ENCODE measurements at places on chromosomes 2 and 18. TPM values are rescaled to one million over a fixed set of nuclear protein-coding genes. Genes with fewer than 3 reads are reported as not detected.

GRCh38 chr2:205321231-205321630 is 361.1 kb upstream of the NRP2 start:
- no peak for DNase-seq

DNA sequence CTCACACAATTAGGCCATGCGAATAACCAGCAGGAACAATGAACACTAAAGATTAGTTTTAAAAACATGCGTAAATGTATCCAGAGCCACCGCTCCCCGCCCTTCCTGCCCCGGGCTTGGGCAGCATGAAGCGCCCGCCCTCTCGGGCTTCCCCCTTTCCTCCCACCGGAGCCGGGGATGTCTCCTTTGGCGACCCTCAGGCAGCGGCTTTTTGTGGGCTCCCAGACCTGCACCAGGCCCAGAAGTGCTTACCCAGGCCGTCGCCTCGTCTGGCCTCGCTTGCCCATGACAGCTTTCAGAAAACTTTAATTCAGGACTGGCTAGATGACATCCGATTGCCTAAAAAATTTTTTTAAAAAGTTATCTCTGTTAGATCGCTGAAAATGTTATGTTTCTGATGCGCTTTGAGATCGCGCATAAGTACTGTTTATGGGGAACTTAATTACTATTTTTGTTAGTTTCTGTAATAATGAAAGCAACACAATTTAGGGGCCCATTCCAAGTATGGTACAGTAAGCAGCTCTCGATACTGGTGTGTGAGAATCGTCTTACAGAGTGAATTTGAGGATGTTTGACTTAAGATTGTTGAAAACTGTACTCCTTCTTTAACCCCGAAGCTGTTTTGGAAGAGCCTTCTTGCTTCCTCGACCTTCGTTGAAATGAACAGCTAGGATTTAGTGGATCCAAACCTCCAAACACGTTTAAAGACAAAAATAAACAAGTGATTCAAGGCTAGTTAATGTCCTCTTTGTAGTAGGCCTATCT is 1.1 kb downstream of the MAP3K20 start:
- peak; percentile 80 for DNase-seq

DNA sequence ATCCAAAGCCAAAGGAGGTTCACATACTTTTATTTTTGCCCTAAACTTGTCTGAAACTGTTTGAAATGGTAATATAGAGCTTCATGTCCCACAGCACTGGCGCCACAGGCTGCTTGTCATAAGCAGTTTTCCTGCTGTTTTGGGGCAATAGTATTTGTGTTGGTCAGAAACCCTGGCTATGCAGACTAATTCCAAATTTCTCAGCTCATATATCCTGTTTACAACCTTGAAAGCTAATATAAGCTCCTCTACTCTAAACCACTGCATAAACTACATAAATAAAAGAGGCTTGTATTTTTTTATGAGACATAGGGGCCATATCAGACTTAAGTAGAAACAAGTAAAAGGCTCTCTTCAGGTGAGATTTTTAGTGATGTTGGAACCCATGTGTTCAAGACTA is 736.8 kb upstream of the ID2 start:
- no peak for DNase-seq

DNA sequence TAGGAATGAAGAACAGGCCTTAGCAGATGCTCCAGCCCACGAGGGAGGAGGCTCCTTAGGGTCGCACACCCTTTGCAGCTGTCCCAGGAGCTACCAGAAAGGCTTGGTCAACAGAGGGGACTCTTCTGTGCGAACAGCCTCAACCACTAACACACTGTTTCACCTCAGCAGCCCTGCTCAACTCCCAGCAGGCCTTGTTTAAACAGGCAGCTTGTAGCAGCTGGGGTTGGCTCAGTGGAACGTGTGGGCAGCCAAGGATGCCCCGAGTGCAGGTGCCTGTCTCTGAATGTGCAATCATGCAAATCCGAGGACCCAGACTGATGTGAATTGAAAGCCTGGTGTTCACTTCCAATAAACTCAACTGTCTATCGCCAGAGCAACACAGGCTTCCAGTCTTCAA is 88.7 kb upstream of the CXCR4 start:
- DNase-seq = no peak

GRCh38 chr18:26909599-26910290 is 44.2 kb upstream of the AQP4 start:
- DNase-seq = no peak

- DNase-seq = no peak
These were observed 59.7 kb downstream of the EPC2 start for GRCh38 chr2:148704247-148704646.

DNA sequence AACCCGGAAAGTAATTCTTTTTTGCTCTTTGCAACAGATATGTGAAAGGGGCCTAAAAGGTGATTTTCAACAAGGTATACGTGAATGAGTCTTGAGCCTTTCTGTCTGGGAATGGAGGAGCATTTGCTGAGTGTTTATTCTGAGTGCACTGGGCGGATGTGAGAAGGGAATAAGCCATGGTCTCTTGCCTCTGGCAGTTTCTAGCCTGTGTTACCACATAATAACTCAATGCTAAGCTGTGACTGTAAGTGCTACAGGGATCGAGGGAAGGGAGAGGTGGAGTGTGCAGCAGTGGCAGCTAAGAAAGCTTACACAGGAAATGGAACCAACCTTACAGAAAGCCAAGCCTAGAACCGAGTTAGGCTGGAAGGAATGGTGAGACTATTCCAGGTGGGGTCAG is 444.3 kb downstream of the SLC4A3 start:
- no peak for DNase-seq

GRCh38 chr2:54013996-54014395 is 43.2 kb upstream of the PSME4 start:
- DNase-seq = no peak

DNA sequence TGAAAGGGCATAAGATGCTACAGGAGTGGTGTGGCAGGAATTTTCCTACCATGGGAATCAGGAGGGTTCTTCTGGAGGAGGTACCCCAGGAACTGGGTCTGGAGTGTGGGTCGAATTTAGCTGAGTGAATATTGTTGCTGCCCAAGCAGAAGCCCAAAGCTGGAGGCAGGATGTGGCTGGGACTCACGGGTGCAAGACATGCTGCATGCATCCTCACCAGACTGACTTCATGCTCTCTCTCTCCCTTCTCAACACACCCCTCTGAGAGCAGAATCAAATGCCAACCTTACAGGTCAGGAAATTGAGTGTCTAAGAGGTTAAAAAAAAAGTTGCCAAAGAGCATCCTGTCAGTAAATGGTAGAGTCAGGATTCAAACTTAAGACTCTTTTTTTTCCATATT is 78.8 kb upstream of the TTC39C start:
- DNase-seq = no peak

GRCh38 chr2:71505086-71505769 is 51.9 kb downstream of the DYSF start:
- DNase-seq = peak; percentile 53

DNA sequence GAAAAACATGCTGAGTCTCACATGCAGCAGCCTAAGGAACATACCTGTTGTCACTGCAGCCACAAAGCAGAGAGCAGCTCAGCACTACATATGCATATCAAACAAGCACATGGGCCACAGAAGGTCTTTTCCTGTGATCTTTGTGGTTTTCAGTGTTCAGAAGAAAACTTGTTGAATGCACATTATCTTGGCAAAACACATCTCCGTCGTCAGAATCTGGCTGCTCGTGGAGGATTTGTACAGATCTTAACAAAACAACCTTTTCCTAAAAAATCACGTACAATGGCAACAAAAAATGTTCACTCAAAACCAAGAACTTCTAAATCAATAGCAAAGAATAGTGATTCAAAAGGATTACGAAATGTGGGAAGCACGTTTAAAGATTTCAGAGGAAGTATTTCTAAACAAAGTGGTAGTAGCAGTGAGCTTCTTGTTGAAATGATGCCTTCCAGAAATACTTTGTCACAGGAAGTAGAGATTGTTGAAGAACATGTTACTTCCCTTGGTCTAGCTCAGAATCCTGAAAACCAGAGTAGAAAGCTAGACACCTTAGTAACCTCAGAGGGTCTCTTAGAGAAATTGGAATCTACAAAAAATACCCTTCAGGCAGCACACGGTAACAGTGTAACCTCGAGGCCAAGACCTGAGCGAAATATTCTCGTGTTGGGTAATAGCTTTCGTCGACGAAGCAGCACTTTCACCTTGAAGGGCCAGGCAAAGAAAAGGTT is 34.1 kb downstream of the ZNF407 start:
- no peak for DNase-seq

- peak; percentile 54 for DNase-seq
These were observed 39.4 kb upstream of the GPAT2 start for GRCh38 chr2:96074156-96074555.

GRCh38 chr18:49529596-49529995 is 32.3 kb upstream of the LIPG start:
- no peak for DNase-seq

GRCh38 chr18:78612801-78613200 is 366.8 kb upstream of the SALL3 start:
- DNase-seq = no peak

DNA sequence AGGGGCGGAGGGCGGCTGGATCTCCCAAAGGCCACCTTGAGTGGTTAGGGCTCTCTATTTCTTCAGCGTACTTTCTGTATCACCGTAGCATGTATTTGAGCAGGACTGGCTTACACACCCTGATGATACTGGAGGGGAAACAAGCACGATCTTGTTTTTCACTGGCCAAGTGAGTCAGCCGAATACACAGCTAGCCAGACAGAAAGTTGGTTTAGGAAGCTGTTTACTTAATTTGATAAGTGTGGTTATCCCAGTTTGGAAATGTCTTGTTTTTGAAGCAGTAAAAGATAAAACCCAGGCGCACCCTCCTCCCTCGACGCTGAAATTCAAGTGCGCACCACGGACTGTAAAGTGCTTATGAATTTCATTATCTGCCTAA is 582 bp downstream of the RIOK3 start:
- no peak for DNase-seq

DNA sequence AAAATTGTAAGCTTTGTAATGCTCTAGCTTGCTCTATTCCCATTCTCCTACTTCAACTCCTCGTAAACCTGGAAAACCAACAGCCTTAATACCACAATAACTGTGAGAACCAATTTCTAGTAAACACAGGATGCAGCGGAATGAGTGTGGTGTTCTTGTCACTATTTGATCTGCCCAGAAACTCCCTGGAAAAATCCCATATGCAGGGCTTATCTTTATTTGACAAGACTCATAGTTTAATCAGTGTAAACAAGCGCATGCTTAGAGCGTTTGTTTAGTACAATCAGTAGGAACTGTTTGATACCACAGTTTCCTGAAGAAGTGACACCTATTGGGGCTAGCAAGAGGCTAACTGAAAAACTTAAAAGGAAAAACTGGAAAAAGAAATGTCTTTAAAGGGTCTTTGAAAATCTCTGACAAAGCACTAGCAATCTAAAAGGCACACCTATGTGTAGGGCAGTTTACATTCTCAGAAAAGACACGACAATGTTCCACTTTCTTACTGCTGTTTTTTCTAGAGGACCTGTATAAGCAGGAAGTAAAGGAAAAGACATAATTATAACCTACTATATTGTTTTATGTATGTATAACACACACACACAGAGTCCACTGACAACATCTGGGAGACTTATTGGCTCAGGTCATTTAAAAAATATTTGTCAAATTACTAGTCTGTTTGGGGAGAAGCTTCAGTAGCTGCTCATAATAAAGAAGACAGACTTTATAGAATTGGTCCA is 241.4 kb upstream of the KLHL14 start:
- no peak for DNase-seq

- no peak for DNase-seq
These were observed 74.9 kb upstream of the TFCP2L1 start for GRCh38 chr2:121359716-121360565.

- DNase-seq = no peak
These were observed 5.5 kb downstream of the PDE11A start for GRCh38 chr2:178066890-178067669.

DNA sequence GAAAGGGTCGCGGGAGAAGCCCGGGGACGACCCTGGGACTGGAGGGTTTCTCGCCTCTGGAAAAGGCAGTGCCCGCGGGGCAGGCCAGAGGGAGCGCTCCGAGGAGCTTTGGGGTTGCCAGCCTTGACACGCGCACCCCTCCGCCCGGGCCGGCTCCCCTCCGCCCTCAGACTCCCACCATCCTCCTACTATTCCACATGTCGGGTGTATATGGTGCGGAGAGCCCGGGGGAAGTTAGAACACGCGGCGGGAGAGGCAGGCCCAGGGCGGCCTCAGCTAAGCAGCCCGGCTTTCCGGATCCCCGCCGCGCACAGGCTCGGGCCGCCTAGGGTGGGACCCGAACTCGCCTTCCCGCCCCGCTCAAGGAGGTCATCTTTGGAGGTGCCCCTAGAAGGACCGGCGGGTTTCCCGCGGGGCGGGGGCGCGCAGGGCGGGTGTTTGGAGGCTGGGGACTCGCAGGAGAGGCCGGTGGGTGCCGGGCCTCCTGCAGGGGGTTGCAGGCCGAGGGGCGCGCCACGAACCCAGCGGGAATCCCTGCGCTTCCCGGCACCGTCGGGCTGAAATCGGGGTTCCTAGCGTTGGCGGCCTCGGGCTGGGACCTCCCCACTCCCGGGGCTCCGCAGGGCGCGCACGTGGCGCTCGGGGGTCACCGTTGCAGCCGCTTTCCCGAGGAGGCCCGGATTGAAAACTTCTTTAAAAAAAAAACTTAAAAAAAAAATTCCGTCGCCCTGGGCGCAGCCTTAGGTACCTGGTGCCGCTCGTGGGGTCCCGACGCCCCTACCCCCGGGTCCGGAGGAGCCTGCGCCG is 3.7 kb downstream of the NFATC1 start:
- peak; percentile 74 for DNase-seq

The CREG2 gene
- total RNA-seq = not detected

The TMEM198 gene
- 2.9 TPM for total RNA-seq

The FBXO36 gene
- 1.8 TPM for total RNA-seq

The CCDC74A gene
- total RNA-seq = 1.2 TPM

The TUBA3E gene
- total RNA-seq = not detected

The CTAGE1 gene
- not detected for total RNA-seq

The BOK gene
- total RNA-seq = 56.4 TPM

The QPCT gene
- 4.9 TPM for total RNA-seq

The STEAP3 gene
- 14.1 TPM for total RNA-seq

The DSG4 gene
- not detected for total RNA-seq

The LYG1 gene
- 1.4 TPM for total RNA-seq

Measured in upper lobe of right lung (tissue), 1 donor.